ENCODE measurements at places on chromosomes 5 and 9.
A peak's percentile ranks its signal among the peaks of the same experiment; 100 is the strongest.

DNA sequence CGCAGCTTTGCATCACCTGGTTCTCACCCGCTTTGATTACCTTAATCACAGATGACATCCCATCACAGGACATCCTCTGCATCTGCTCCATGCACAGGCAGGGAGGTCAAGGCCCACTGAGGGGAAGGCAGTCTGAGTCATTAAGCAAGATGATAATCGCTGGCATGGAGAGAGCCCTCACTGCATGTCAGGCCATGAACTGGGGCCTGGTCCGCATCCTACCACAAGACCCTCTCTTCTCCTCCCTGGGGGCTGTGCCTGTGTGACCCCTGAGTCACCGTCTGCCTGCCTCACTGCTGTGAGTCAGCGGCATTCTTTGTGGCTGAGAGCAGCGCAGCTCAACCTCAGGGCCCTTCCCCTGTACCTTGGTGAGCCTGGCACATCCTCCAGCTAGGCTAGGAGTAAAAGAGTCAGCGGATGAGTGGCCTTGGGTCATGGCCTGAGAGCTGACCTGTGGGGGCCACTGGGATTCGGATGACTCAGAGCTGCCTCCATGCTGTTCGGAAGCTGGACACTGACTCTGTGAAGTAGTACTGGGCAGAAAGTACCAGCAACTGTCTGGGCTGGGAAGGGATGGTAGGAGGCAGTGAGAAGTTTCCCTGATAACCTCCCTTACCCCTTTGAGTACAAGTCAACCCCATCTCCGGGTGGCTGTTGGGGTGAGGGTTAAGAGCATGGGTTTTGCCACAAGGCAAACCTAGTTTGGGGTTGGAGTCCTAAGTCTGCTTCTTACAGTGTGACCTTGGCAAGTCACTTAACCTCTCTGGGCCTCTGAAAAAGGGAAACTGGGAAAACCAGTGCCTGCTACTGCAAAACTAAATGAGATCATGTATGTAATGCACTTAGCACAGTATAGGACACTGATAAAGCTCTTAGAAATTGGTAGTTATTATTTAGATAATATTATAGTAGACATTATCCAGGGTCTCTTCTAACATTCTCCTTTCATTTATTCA, 14.6 kb upstream of the ARSI start:
- no peak for DNase-seq

GRCh38 chr9:306907-307306, 92.2 kb downstream of the DOCK8 start:
- no peak for DNase-seq

GRCh38 chr5:100667161-100667630, 132.0 kb downstream of the FAM174A start:
- no peak for DNase-seq

DNA sequence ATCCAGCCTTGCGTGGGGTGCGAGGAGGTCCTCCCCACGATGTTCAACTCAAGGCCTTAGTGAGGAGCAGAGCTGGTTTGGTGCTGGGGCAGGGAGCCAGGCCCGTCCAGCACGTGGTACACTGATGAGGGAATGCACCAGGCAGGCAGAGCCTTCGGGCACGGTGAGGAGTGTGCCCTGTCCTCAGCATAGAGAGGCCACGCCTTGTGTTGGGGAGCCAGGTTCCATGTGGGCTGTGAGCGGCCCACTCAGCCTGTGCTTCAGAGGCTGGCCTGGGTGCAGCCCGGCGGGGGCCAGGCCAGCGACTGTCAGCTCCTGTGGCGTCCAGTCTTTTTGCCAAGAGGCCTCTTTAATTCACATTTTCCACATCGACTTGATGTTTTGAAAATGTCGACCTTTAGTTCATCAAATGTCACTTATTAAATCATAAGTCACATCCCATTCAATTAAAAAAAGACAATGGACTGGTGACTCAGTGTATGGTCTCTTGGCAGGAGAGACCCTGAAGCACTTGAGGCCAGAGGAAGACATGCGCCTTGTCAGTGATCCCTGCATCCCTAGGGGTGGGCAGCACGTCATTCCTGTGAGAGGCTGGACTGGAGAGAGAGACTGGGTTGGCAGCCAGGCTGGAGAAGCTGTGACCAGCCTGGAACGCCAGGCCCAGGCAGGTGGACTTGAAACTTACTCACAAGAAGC, 21.7 kb downstream of the ERGIC1 start:
- peak; percentile 57 for DNase-seq

GRCh38 chr5:77418162-77418561, 74.0 kb downstream of the WDR41 start:
- DNase-seq = no peak

GRCh38 chr5:61563401-61563800, 231.3 kb downstream of the ZSWIM6 start:
- no peak for DNase-seq

DNA sequence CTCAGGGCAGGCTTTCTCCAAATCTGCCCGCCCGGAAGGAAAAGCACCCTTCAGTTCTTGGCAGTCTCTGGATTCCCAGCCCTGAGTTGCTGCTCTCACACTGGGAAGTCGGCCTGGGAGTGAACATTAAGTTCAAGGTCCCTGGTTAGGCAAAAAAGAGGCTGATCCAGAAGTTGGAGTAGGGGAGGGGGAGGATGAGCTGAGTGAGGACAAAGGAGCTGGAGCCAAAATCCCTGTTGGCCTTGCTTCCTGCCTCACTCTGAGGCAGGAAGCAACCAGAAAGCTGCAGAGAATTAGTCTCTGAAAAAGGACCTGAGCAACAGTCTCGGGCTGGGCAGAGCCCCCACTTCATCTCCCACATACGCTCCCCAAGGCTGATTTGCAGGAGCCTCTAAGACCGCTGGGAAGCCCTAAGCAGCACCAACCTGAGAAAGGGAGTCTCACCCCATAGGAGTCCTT, 15.0 kb upstream of the RPS14 start:
- no peak for DNase-seq

DNA sequence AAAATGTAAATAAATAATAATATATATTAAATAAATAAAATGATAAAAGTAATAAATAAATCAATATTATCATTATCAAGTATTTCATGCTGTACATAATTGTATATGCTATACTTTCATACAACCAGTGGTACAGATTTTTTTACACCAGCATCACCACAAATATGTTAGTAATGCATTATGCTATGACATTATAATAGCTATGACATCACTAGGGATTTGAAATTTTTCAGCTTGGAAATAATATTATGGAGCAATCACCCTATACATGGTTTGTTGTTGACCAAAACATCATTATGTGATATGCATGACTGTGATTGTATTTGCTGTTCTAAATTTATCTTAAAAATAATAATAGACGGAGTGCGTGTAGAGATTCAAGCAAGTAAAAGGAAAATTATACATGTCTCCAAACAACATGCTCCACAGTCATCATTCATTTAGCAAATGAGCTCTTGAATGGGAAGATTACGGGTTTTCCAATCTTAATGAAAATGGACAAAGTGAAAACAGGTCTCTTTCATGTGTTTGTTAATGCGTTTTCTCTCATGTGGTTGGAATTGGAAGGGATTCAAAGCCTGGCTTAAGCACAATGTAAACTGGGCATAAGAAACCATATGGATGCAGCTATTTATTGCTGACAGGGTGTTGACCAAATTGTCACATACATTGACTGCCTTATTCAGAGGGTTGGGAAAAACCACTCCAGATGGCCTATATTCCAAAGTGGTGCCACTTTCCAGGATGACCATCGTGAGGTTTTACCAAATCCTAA, 643.0 kb upstream of the RGMB start:
- no peak for DNase-seq

- DNase-seq = no peak
Measured at GRCh38 chr9:105127863-105128220, 116.6 kb upstream of the SLC44A1 start.

GRCh38 chr5:159911349-159911748, 4.9 kb upstream of the ADRA1B start:
- no peak for DNase-seq

GRCh38 chr5:23528677-23529076, 21.3 kb downstream of the PRDM9 start:
- DNase-seq = no peak

DNA sequence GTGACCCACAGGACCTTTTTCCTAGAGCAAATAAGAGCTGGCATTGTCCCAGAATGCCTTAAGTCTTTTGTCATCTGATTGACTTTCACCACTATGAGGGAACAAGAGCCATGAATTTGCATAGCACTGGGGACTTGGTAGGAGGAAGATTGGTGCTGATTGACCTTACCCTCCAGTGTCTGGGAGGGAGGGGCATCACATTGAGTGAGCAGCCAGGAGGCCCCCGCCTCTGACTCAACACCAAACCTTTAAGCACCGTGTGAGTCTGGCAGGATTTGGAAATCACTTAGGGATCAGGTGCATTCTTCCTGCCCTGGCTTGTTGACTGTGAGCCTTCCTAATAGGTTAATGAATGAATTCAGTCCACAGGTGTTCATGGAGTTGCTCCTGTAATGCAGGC, 40.7 kb downstream of the WNK2 start:
- no peak for DNase-seq

DNA sequence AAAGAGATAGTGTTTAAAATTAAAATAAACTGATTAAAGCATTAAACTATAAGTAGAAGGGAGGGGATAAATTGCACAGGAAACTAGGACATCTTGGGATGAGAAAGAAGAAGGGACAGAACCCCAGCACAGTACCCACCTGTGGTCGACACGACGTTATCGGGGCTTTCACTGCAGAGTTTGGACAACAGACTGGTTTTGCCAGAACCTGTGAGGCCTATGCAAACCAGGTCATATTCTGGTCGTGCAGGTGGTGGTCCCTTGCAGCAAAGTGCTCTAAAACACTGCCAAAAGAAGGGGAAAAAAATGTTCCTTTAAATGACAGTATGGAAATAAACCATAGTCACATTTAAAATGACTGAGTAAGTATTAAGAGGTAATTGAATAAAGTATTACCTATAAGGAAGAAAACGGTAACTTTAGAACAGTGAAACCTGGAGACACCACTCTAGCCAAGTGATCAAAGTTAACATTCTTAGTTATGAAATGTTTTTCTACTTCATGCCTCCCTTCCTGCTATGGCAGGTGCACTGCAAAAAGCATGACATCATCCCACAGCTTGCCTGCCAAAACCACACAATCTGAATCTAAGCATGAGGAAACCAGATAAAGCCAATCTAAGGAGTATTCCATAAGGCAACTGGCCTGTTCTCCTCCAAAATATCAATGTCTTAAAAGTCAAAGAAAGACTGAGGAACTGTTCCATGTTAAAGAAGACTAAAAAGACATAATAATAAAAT, 138.6 kb downstream of the ARL15 start:
- DNase-seq = no peak

DNA sequence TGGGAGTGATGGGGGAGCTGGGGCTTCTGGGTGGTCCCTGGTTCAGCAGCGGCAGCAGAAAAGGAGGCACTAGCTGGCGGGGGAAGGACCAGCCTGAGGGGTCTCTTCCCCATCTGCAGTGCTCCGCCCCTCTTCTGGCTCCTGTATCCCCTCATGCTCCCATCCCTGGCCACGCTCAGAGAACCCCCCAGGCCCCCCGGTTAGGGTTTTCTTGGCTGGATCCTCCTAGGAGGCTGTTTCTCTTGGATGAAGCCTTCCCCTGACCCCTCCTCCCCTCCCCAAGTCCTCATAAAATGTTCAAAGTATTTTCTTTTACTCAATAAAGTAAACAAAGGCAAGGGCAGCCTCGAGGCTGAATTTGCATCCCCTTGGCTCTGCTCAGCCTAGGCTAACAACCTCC, 60.8 kb downstream of the FGF18 start:
- DNase-seq = no peak

GRCh38 chr9:125513668-125514413, 193.2 kb downstream of the MAPKAP1 start:
- no peak for DNase-seq

- DNase-seq = no peak
Measured at GRCh38 chr5:68950930-68951329, 142.9 kb upstream of the SLC30A5 start.

- DNase-seq = no peak
Measured at GRCh38 chr9:100020121-100020795, 78.5 kb downstream of the ERP44 start.

DNA sequence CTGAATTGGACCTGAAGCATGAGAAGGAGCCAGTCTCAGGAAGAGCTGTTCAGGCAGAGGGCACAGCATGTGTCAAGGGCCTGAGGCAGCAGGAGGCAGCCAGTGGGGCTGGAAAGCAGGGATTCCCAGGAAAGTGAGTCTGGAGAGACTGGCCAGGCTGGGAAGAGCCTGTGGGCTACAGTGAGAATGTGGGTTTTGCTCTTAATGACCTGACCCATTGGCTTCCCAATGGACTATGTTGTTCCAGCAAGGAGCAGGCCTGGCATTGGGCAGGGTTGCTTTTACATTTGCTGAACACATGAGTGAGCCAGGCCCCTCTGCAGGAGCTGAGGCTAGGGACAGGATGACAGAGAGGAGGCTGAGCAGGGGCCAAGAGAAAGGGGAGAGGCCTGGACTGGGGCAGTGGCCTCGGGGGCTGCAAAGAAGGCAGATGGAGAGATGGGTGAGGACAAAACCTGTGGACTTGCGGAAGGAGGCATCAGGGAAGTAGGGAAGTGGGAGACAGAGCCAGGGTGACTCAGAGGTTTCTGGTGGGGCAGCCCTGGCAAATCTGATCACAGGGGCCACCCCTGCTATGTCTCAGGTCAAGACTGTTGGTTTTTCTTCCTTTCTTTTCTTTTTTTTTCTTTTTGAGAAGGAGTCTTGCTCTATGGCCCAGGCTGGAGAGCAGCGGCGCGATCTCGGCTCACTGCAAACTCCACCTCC, 65.9 kb upstream of the NEK6 start:
- DNase-seq = no peak

Measured in substantia nigra (tissue), 51 donors.